Activated naive CD4-positive, alpha-beta T cell treated with anti-CD3 and anti-CD28 coated beads, Interleukin-2, amount 50 U/mL, for 72 hours (primary cell): ENCODE measurements at places on chromosomes 5 and 9.

- DNase-seq, result no peak
Measured at GRCh38 chr9:27571011-27571410, 2.3 kb downstream of the C9orf72 start.

DNA sequence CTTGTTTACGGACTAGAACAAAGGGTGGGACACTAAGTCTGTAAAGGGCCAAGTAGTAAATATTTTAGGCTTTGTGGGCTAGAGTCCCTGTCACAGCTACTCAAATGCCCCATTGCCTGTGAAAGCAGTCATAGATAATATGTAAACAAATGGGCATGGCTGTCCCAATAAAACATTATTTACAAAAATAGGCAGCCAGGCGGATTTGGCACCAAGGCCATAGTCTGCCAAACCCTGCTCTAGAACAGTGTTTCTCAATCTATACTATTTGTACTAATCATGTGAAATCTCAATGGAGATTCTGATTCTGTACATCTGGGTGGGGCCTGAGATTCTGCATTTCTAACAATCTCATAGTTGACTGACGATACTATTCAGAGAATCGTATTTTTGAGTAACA, 92.0 kb downstream of the RFX3 start:
- DNase-seq, result no peak

GRCh38 chr9:18982262-18982620, 50.8 kb downstream of the SAXO1 start:
- no peak for DNase-seq

DNA sequence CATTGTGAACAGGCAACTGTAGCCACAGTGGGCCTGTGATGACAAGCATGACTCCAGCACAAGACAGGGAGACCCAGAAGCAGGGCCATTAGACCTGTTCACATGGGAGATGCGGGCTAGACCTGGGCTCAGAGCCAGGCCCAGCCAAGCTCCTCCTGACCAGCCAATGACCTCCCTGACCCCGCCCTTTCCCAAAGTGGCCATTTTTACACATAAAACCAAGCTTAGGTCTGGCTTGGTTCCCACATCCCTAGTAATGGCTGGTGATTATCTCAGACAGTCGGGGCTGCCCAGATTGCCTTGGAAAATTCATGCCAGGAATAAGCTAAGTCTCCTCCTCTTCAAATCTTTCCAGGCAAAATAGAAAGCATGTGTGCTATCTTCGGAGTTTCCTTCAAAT, 94.1 kb downstream of the FRMD3 start:
- no peak for DNase-seq

GRCh38 chr5:128081111-128081851, 2.3 kb upstream of the SLC12A2 start:
- DNase-seq, result no peak

DNA sequence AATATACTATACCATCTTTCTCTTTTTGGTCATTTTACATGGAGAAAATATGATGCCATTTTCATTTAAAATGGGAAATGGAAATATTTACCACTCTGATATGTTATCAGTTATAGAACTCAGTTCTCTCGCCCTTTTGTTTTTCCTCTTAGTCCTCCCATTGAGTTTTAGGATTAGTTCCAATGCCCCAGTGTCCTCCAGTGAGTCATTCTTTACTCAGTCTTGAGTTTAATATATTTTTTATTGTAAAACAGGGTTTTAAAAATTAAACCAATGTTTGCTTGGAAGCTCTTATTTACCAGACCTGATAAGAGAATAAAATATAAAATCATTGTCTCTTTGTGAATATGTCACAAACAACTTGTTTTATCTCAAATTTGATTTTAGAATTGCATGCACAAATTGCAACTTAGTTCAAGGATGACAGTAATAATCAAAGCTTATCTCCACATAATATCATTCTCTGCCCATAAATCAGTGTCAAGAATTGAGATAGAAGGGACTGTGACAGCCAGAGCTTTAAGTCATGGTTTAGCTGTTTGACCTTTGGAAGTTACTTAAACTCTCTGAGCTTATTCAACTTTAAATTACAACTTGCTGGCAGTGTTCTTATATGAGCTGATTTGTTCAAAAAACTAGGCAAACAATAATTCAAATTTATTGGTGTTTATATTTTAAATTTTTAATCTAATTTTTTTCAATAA, 166.4 kb downstream of the PAM start:
- DNase-seq, result no peak

DNA sequence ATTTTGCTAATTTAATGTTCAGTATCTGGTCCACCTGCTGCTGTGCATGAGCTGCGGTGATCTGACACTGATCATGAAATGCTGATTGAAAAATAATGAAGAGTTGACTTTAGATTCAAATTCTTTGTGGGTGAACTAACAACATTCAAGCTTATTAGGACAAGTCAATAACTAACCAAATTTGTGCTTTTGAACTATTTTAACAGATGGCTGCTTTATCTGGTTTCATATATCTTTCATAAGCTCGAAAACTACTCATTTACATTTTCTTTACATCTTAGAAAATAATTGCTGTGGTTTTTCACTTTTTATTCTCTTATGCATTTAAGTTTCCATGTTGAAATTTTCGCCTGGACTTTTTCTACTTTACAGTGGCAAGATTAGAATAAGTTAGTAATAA, 274.8 kb upstream of the CCNG1 start:
- DNase-seq, result no peak

DNA sequence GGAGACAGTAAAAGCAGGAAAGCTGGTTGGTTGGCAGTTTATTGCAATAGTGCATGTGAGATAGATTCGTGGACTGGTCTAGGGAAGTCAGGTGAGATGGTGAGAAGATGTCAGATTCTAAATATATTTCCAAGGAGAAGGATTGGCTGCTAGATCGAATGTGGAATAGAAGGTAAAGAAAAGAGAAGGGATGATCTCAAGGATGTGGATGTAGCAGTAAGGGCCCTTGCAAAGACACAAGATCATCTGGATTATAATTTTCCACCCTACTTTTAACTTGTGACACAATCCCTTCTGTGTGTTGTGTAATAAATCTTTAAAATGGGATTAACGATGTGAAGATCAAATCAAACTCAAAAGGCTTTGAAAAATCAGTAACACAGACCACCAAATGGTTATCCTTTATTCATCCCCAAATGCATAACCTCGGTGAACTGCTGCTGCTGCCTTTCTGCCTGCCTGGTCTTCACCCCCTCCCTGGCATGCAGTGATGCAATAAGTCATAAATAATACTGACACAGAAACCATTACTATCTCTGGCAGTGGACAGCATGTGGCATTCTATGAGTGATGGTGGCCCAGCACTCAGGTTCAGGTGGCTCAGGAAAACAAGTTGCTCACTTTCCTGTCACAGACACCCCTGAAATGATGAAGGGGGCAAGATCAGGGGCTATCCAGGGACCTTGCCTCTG, 178.4 kb downstream of the FAM114A2 start:
- DNase-seq, result no peak

DNA sequence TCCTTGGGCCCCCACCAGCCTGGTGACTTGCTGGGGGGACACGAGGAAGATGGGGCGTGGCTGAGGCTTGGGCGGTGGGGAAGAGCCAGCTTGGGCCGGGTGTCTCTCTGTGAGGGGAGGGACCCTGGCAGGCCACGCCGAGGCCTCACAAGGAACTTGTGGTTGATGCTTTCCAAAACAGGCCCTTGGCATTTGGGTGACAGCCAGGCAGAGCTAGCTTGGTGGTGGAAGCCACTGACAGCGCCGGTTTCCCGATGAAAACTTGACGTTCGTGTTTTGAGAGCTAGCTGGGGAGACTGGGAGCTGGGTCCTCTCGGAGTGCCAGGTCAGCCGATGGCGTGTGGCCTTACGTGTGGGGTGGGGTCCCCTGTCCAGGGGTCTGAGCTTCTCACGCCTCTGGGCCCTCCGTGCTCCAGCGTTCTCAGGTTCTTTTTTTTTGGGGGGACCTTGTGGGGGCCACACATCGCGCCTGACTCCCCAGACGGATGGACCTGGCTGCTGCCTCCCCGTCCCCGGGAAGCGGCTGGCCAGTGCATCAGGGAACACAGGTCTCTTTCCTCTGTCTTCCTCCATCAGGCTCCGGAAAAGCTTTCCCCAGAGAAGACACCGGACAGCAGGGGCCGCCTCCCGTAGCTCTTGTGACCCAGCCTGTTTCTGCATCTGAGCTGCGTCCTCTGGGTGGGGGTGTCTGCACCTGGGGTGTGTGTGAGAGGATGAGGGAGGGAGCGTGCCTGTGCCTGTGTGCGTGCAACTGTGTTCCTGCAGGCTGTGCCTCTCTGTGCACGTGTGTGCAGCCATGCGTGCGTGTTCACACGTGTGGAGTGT, 129.3 kb upstream of the LPCAT1 start:
- no peak for DNase-seq
